ENCODE measurements at places on chromosomes 11 and 22.

DNA sequence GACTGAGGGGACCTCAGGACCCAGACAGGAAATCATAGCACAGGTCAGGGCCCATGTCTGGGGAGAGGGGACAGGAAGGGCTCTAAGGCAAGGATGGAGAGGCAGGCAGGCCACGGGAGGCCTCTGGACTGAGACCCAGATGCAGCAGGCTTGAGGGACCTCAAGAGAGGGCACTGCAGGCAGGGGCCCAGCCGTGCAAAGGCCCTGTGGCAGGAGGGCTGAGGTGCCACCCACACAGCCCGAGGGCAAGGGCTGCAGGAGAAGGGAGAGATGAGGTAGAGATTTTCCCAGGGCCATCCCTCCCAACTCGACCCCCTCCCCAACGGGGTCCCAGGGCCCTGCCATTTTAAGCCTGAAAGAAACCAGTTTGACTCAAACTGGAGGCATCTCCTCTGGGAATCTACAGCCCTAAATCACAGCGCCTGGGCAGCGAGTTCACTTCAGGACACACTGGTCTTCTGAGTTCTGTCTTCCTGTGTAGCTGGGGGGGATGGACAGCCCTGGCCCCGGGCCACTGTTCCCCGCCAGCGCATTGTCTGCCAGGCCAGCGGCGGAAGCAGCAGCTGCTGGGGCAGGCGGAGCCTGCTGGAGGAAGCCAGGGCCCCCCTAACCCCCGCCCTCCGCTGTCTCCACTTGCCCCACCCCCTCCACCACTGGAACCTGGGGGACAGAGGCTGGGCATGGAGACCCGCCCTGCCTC is 20.3 kb upstream of the WNT7B start:
- peak; percentile 49 for DNase-seq

GRCh38 chr11:70128435-70128906 is 50.4 kb downstream of the ANO1 start:
- no peak for DNase-seq

GRCh38 chr22:20315337-20316216 is 4.3 kb downstream of the DGCR6L start:
- DNase-seq, result peak; percentile 2

- DNase-seq, result peak; percentile 45
Observed at GRCh38 chr11:32435152-32435480, 223 bp downstream of the WT1 start.

- DNase-seq, result no peak
Observed at GRCh38 chr22:42880815-42881214, 23.7 kb upstream of the ARFGAP3 start.

- no peak for DNase-seq
Observed at GRCh38 chr11:108873310-108873709, 208.4 kb downstream of the DDX10 start.

DNA sequence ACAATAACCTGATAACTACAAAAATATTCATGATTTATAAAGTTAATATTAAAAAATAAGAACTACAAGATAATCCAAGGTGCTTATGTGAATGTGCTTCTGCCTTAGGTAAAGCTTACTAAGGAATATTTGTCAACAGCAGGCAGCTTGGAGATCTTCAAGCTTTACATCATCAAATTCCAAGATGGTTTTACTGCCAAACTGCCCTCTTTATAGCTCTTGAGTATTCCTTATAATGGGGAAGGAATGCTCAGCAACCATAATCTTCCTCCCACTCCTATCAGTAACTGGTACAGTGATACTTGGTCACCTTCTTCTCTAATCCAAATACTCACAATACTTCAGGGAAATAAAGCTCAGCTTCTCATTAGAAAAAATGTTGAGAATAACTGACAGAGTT is 30.1 kb downstream of the SBF2 start:
- no peak for DNase-seq

- no peak for DNase-seq
Observed at GRCh38 chr11:132072858-132073211, 702.4 kb downstream of the NTM start.

DNA sequence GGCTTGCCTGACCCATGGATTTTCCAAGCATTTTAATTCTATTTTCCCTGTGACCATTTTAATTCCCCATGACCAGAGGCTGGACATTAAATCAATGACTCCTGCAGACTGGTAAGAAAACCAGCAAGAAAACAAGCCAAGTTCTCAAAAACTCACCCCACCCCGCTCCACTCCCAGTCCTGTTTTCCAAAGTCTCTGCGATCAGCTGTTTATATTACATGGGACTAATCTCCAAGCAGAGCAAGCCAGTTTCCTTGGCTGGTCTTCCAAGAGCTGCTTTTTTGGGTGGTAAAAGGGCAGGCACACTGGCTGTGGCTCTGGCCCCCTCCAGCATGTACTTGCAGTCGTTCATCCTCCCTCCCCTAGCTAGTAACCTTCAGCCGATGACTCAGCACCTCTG is 97.9 kb downstream of the RRAS2 start:
- DNase-seq, result no peak

All from retina (tissue), 1 donor.